GM10248 (cell line): ENCODE measurements at places on chromosomes 2 and 18.

DNA sequence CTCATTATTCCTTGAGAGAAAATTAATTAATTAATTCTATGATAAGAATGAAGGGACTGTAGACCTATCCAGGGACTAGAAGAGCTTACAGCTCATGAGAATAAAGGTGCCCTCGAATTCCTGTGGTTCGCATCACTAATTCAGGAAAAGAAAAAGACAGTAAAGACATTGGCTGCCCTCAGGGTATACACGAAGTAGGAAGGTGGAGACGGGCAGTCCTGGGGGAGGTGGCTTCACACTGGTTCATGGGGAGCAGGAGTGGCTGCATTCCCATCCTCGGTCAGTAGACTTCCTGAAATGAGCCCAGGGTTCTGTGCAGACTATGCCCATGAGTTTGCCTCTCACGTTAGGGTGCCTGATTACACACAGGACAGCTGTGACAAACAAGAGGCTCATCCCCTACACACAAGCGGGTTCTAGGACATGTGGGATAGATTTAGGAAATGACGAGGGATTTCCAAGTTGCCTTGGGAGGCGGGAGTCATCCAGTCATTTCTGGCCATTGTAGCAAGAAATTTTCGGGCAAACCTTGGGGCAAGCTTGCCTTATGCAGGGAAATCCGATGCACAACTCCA, 282.2 kb downstream of the CYP26B1 start:
- no peak for DNase-seq

GRCh38 chr2:117973498-117974082, 40.3 kb downstream of the CCDC93 start:
- no peak for DNase-seq

DNA sequence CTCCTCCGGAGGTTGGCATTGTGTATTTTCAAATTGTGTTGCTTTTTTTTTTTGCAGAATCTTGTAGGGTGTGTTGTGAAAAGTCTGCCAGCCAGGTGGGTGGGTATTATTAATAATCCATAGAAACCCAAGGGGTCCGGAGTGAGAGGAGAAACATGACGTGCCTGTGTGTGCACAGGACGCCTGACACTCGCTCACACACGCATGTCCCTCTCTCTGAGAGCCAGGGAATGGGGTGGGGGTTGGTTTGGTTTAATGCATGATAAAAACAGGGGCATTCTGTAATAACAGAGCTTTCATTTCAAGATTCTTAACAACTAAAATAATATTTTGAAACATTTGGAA, 224.8 kb downstream of the FAM210A start:
- no peak for DNase-seq

DNA sequence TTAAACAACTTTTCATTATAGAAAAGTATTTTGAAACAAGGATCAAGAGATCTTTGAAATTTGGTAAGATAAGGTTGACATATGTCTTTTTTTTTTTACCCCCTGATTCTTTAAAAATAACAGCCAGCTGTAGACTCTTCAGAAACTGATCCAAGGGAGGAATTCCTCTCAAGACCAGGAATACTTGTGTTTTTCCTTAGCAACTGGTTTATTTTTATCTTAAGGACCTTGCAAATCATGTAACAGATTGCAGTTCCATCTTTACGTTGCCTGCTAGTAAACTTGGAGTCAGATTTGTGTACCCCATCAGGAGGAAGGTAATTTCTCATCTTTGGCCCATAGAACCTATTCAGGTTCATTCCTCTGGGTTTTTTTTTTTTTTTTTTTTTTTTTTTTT, 71.6 kb downstream of the BOLA3 start:
- DNase-seq = no peak

GRCh38 chr2:64157792-64158191, 13.6 kb upstream of the PELI1 start:
- no peak for DNase-seq

DNA sequence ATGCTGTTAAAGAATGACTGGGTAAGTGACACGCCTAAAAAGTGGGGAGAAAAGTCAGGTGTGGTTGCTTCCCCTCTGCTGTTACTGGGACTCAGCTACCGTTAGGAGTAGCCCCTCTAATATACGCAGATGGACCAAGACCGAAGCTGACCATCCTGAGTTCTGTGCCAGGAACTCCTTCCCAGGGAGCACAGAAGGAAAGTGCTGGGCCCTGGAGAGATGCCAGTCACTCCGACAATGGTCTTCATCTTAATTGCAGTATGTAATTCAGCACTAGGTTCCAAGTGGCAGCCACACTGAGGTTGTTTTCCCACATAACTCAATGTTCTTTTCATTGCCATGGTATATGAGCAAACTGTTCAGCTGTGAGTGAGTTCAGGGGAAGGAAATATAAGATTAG, 19.6 kb upstream of the TMEM200C start:
- DNase-seq = no peak

- DNase-seq = no peak
Measured at GRCh38 chr2:31474296-31474695, 59.8 kb upstream of the XDH start.

GRCh38 chr18:57649556-57650500, 28.2 kb upstream of the NARS1 start:
- DNase-seq = peak; percentile 54

- no peak for DNase-seq
Measured at GRCh38 chr18:21468514-21469164, 131.9 kb downstream of the ESCO1 start.

- DNase-seq = no peak
Measured at GRCh38 chr2:79612999-79613398, 100.1 kb downstream of the CTNNA2 start.

GRCh38 chr2:70835643-70836042, at the start of gene CD207:
Gene CD207 (minus strand): TSS chr2:70835816. CDS start chr2:70835776, 40 bp downstream.
- DNase-seq = no peak

DNA sequence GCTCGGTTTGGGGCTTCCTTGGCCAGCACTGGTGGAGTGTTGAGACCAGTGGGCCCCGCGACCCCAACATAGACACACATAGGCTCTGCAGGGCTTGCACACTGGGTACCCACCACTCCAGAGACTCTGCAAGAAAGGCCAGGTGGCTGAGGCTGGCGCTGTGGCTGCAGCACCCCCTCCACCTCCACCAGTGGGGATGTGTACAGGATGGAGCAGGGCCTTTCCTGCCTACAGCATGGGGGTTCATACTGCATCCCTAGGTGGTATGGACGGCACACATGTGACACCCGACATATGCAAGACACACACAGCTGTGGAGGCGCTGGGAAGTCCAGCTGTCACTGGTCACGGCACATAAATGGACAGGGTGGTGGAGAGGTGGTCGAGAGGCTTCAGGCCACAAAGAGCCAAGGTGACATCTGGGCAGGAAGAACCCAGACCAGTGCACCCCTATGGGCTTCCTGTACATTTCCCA, 1.3 kb downstream of the RNPEPL1 start:
- DNase-seq = no peak

GRCh38 chr2:70888923-70889715, 46.6 kb upstream of the ATP6V1B1 start:
- DNase-seq = peak; percentile 16

GRCh38 chr18:35084494-35085449, 43.6 kb downstream of the MAPRE2 start:
- no peak for DNase-seq

DNA sequence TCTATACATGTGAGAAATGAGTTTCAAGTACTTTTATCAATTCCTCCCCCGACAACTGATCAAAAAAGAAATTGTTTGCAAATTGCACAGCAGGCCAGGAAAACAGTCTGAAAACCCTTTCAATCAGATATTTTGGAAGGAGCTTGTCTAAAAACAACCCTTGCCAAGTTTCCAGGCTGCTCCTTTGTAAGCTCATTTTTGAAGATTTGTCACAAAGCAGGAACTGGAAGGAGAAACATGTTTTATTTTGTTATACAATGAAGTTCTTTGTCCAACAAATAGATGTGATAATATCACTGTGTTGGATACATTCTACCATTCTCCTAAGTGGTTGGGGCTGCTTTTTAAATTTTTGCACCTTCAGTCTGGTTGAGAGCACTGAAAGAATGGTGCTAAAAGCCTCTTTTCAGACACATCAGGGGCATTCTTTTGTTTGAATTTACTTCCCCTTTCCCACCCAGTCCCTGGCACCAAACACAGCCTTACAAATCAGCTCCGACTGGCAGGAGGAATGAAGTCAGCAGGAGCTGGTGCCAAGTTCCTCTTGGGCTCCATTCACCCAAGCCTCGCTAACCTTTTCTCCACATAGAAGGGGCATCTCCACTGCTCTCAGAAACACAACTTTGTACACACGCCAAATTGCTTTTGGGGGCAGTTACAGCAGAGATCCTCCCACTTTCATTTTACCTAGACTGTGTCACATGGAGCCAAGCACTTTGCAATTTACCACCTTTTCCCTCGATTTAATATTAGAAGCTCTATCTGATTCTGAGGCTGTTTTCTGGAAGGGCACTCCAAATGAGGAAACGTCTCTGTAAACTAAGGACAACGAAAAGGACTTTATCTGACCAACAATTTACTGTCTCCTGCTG, 88.0 kb downstream of the C1D start:
- no peak for DNase-seq

DNA sequence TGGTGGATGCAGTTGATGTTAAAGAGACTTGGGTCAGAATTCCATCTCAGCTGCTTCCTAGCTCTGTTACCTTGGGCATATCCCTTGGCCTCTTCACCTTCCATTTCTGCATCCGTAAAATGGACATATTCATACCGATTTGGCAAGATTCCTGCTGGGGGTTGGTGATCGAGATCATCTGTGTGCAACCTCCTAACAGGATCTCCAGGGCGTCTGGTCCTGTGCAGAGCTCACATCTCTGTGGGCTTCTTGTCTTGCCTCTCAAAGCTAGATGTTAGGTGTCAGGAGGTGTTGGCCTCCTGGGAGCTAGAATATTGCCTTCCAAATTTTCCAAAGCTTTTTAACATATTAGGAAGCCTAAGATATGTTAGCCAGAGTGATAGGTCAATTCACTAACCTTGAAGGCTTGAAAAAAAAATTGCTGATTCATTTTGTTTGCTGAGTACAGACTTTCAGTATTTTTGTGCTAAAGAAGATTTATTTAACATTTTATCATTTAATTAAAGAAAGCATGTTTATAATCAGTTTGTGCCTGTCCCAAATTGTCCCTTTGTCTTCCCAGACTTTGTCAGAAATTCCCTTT, 69.7 kb upstream of the ZNF516 start:
- no peak for DNase-seq

DNA sequence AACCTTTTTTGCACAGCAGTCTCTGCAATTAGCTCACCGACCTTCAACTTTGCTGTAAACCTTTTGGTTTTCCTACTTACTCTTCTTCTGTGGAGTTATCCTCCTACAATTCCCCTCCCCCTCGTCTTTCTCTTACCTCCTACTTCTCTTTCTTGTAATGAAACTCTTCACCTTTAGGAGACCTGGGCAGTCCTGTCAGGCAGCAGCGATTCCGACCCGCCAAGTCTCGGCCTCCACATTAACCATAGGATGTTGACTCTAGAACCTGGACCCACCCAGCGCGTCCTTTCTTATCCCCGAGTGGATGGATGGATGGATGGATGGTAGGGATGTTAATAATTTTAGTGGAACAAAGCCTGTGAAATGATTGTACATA, 8.3 kb downstream of the TBR1 start:
- no peak for DNase-seq

DNA sequence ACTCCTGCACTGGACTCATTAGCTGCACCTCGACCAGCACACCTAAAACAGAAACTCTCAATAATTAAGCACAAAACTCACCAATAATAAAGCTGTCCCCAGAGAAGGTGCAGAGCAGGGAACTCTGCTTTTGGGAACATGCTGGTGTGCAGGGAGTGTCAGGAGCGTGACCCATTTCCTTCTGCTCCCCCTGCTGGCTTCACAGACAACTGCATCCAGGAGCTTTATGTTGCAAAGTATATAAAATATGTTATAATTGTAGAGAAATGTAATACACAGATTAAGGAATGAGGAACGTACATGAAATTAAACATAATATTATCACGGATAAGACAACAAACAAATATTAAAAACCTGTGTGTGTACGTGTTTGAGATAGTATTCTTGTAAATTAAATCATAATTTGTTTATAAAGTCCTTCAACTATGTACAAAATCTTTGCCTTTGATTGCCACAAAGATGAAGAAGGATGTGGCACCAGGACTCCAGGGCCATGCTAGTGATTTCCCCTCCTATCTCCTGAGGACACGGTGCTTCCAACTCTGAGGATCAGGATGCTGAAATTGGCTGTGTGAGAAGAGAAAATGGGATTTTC, 68.6 kb upstream of the MAL start:
- DNase-seq = peak; percentile 39

- no peak for DNase-seq
Measured at GRCh38 chr2:46311651-46312223, 14.5 kb downstream of the EPAS1 start.

DNA sequence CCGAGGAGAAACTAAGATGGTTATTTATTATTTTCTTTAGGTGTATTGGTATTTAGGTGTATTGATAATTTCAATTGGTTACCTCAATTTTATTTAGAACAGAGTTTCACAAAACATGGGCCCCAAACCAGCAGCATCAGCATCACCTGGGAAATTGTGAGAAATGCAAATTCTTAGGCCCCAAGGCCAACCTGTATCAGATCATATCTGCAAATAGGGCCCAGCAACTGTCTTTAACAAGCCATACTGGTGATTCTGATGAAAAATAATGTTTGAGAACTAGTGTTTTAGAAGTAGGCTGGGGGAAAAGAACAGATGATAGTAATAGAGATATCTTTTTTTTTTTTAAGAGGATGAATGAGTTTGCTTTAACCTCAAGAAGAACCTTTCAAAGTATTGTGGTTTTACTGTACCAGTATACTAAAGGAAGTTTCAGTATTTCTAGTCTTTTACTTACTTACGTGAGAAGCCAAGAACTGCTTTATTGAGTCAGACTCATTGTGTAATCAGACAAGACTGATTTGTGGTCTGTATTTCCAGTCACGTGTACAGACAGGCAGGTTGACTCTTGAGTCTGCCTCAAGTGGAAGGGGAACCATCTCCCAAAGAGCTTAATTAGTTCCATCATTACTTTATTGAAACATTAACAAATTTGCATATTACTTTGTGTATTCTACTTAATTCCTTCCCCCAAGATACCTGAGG, 60.4 kb upstream of the GAREM1 start:
- DNase-seq = no peak

DNA sequence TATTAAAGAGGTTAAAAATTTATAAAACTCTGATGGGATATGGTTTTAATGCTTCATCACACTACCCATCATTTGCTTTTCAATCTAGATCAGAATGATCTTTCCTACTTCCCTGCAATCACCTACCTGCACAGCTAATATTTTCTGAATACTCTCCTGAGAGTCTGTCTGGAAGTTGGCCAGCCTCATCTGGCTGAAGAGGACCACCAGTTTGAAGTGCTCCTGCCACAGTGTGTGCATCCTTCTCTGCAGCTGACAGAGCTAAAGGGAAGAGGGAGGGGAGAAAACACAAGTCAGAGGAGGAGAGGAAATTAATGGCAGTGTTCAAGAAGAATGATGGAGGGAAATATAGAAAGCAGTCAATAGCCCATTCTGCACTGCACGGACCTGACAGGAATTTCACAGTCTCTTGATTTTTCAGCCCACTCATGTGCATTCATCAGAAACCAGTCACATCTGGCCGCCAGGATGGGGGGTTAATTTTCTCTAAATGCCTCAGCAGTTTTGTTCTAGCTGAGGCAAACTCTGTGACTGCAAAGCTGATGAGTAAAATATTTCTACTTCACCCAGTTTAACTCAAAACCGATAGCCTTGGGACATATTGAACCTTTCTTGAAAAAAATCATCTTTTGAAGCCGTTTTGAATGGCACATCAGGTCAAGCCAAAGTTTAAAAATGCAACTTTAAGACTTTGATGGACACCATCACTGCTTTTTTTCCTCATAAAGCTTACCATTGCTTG, 201.8 kb upstream of the KLHL14 start:
- DNase-seq = no peak
